ENCODE measurements at places on chromosomes 4 and X.

DNA sequence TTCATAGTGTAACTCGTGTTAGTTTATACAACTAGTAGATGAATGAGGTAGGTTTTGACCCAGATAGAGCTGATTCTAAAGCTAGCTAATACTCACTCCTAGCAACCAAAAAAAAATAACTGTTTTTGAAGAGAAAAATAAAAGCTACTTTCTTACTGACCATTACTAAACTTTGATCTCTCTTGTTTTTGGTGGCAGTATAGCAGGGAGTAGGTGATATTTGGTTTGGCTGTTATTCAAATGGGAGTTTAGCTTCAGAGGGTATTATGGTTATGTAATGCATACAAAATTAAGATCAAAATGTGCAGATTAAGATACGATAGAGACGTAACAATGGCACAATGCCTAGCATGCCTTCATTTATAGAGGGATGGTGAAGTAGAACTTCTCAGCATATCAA lies 1104.5 kb downstream of the PCDH19 start:
- no peak for DNase-seq

GRCh38 chr4:39450618-39451017 lies 8.1 kb downstream of the RPL9 start:
- DNase-seq = no peak

GRCh38 chrX:21843179-21843578 lies 3.8 kb downstream of the MBTPS2 start:
- no peak for DNase-seq

GRCh38 chrX:140091125-140091886 lies 126.0 kb upstream of the CXorf66 start:
- DNase-seq = peak; percentile 47

DNA sequence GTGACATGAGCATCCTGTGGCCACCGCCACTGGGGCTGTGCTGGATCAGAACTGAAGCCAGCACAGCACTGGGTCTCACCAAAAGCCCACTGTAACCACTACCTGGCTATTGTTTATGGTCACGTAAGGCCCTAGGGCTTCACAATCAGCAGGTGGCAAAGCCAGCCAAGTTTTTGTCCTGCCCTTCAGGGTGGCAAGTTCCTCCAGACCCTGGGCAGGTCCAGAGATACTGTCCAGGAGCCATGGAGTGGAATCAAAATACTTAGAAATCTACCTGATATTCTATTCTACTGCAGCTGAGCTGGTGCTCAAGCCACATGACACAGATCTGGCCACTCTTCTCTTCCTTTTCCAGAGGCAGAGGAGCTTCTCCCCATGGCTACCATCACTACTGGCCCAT lies 121.2 kb upstream of the CXXC4 start:
- no peak for DNase-seq

GRCh38 chr4:109296527-109296926 lies 5.9 kb downstream of the COL25A1 start:
- DNase-seq = no peak

GRCh38 chr4:76697129-76697803 lies 200.7 kb downstream of the SOWAHB start:
- no peak for DNase-seq

DNA sequence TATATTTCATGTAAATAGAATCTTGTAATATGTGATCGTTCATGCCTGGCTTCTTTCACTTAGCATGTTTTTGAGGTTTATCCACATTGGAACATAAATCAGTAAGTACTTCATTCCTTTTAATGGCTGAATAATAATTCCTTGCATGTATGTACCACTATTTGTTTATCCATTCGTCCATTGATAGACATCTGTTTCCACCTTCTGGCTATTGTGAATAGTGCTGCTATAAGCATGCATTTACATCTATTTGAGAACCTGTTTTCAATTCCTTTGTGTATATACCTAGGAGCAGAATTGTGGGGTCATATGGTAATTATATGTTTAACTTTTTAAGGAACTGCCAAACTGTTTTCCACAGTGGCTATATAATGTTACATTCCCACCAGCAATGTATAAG lies 356.7 kb upstream of the DIPK2B start:
- DNase-seq = no peak

GRCh38 chrX:3428792-3429191 lies 82.3 kb upstream of the MXRA5 start:
- DNase-seq = no peak

DNA sequence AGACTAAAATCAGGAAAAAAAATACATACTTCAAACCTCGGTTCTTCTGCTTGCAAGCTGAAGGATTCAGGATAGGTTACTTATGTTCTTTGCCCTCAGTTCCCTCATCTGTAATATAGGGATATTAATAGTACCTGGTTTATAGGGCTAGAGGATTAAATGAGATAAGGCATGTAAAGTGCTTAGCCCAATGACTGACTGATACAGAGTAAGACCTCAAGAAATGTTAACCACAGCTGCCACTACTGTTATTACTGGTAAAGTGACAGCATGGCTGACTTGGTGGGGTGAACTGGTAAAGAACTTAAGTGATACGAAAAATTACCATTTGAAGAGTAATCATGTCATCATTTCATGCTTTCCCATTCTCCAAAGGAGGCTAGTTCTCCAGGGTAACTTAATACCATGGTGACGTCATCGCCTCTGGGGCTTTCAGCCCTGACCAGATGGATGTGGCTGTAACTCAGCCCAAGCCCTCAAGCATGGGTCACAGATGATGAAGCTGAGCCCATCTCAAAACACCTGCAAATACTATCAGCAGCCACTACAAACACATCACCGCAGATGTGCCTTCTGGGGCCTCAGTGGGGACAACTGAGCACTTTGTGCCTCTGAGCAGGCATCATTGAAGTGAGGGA lies 44.5 kb upstream of the SCML1 start:
- DNase-seq = no peak

GRCh38 chr4:9893329-9894108 lies 112.1 kb downstream of the DRD5 start:
- no peak for DNase-seq

DNA sequence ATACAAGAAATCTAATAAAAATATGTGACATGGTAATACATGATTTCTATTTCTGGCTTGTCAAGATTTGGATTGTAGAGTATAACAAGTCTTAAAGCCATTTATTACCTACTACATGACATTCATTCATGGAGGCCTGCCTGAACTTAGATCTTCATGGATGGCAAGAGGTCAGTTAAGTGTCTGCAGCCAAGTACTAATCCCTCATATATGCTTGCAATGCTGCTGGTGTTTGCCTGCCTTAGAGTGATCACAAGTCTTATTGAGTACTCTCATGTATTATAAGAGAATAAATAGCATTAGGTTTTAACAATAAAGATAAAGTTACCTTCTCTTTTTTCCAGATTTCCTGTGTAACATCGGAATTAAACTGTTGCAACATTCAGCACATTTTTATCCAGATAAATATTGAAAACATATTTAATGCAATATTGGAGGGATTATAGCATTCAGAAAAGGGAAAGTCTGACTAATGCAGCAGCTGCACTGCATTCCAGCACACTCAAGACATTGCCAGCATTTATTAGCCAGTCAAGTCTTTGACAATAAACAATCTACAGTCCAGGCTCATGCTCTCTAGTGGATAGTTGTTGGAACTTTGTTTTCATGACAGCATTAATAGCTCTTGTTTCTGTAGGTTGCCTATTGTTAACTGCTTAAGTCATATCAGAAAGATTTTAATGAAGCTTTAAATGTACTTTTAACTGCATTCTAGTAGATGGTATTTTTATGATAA lies 737.1 kb downstream of the FAT4 start:
- DNase-seq = no peak

Data from activated CD4-positive, alpha-beta T cell treated with anti-CD3 and anti-CD28 coated beads for 36 hours (primary cell).